ENCODE measurements at places on chromosomes 5 and 9.

GRCh38 chr5:154758493-154758892 is 3.3 kb downstream of the LARP1 start:
- DNase-seq, result no peak

DNA sequence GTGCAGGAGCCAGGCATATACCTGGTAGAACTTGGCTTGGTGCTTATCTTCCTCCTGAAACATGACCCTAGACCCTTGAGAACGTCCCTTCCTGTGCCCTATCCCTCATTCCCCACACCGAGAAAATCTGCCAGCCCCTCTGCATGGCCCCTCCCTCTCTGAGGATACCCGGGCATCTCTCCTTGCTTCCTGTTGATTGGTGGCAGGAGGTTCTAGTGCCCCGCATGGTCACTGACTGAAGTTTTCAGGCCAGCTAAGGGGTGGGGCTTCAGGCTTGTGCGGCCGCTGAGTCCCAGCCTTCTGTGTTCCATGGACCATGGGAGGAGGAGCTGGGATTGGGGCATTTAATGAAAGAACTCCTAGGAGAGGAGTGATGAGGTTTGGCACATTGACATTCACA is 22.8 kb downstream of the IGIP start:
- no peak for DNase-seq

DNA sequence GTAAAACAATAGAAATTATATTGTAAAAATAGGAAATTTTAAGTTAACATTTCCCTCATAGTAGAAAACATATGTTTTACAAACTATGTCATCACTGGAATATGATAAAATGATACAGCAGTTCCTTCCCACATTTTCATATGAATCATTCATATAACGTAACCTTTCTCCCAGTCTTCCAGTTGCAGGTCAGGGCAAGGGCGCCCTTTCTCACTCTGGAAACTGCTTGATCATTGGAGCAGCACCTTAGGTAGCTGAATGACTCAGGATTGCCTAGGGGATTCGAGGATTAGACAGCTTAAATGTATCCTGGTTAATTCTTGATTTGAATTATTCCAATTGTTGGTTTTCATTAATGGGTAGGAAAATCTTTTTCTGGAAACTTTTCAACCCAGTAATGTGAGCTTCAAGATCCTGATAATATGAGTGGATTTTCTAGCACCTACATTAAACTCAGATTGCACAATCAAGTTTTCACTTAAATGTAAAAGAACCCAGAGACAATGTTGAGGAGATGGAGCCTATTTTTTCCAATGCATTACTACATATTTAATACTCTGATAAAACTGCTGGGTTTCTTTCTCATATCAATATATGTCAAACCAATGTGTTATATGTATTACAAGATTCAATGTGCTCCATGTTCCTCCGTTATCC is 32.6 kb upstream of the ANXA1 start:
- DNase-seq, result no peak

GRCh38 chr5:158801268-158801667 is 298.4 kb downstream of the EBF1 start:
- DNase-seq, result no peak

DNA sequence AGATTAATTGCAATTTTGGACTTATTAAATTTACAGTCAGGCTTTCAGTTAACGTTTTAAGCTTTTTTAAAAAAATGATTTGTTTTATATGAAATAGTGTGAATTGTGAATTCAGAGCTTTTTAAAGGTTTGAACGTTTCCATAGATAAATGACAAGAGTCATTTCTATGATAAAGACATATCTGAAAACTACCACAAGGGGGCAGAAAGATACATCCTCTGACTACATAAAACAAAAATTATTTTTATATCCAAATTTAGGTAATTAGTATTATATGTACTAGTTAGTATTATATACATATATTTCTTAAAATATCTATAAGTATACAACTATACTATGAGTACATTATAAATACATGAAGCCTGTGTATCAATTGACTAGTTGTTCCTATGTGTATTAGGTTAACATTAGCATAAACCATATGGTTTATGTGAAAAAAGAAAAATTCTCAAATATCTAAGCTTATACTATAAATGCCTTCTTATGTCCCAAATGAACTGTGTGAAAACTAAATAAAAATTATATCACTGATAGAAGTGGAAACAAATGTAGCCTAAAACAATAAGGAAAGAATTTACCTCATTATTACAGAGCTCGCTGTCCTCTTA is 155.2 kb downstream of the MEF2C start:
- DNase-seq, result no peak

- no peak for DNase-seq
These were observed 14.4 kb upstream of the AMACR start for GRCh38 chr5:34022121-34022705.

Data from AG04449 (cell line).